ELR (cell line): ENCODE measurements at places on chromosomes 12 and 14.

- DNase-seq: no peak
These were observed 793.7 kb downstream of the RPS29 start for GRCh38 chr14:48792376-48793024.

DNA sequence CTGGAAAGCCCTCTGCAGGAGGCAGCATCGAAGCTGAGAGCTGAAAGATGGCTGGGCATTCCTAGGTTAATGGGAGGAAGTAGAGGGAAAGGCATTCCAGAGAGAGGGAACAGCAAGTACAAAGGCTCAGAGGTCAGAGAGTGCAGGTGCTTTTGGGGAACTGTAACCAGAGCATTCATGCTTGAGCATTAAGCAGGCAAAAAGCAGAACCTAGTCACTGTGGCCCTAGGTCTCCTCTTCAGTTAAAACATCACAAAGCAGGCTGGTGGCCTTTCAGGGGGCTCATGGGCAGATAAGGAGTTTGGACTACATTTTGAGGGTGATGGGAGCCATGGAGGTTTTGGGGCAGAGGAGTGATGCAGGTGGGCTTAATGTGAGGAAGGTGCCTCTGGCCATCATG lies 169.2 kb upstream of the MYL2 start:
- no peak for DNase-seq

DNA sequence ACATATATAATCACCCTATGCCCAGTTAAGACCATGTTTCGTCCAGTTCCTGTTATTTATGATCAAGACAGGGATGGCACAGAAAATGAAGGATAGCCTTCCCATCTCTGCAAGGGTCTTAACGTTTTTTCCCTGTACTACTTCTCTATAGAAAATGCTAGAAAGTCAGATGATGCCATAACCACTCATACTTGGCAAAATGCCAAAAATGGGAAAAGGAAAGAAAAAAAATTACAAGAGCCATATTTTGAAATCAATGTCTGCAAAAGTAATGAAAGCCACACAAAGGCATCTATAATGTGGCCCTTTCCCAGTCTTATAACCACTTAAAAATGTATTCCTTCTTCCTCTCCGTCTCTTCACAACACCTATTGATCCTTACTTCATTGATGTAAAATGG lies 1.8 kb upstream of the MYL6B start:
- DNase-seq: peak; percentile 60

DNA sequence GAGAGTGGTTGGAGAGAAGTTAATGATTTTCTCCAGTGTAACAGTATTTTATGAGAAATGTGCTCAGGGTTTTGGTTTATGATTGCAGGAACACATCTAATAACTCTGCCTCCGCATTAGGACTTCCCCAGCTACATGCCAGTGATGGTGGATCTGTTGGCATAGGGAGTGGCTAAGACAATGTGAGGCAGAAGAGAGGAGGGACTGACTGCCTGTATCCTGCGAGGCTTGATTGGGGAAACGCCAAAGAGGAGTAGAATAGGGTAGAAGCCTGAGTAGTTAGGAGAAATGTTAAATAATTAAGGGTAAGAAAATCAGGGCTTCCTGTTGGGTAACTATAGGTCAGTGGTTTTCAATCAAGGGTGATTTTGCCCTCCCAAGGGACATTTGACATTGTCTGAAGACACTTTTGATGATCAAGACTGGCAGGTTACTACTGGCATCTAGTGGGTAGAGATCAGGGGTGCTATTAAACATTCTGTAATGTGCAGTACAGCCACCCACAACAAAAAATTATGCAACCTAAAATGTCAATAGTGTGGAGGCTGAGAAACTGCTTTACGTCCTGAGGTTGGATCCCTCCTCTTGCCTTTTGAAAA lies 12.8 kb downstream of the TDG start:
- no peak for DNase-seq

- no peak for DNase-seq
These were observed 820.5 kb upstream of the SEL1L start for GRCh38 chr14:82354126-82354525.

GRCh38 chr12:56021889-56022497 lies 1.1 kb downstream of the IKZF4 start:
- DNase-seq: no peak
